ENCODE measurements at places on chromosomes 7 and 10.

GRCh38 chr7:3087243-3087755 is 43.6 kb upstream of the CARD11 start:
- DNase-seq, result no peak

DNA sequence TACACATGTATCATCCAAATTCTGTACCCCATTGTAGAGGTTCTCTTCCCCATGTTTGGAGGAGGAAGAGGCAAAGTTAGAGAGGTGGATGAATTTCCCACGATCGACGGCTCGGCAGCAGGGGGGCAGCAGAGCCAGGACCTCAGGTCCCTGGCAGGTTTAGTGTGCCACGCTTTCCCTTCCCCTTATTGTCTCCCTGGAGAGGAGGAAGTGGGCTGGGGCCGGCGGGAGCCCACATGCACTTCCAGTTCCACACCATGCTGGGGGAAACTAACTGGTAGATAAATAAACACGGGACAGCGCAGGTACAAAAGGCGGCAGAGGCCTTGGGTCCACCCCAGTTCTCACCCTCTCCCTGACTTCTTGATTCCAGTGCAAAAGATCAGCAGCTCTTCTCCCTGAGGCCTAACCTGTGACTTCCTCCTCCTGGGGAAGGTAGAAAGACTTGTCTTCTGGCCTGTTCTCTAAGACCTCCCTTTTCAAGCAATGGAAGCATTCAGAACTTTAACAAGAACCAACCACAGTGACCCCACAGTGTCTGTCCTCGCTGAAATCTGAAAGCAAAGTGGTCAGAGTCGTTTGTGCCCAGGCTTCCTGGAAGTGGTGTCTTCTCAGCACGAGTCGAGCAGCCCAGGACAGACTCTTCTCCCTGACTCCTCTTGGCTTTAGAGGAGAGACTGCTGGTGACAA is 30.5 kb upstream of the SRGN start:
- DNase-seq, result no peak

- DNase-seq, result no peak
These were observed 2.5 kb downstream of the CALN1 start for GRCh38 chr7:72409638-72410015.

GRCh38 chr10:79068203-79068561 is 584 bp upstream of the ZMIZ1 start:
- DNase-seq, result no peak

DNA sequence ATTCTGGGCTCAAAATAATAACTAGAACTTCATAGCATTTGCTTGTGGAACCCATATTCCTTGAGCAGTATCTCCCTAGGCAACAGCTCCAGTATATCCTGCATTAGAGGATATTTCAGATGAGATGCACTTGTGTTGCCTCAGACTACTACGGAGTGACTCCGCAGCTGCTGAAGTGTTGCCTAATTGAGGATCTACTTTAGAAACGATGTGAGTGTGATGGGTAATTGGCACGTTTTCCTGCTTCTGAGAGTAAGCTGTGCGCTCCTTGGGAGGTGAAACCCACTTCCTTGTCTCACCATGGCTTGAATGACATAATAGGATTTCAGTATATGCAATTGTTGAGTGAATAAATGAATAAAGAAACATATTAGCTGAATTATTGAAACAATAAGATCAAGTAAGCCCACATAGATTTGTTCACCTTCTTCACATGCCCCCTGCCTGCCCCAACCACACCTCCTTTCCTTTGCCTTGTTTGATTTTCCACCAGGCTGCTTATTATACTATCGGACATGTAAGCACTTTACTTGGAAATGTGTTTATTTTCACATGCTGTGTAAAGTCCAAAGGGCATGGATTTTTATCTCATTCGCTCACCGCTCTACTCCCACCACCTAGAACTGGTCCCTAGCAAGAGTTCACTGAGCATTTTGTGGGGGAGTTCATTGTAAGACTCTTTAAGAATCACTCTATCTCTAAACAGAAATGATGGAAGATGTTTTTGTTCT is 303.8 kb downstream of the KCNMA1 start:
- no peak for DNase-seq

- no peak for DNase-seq
These were observed at the start of gene HABP2 for GRCh38 chr10:113552701-113553100. TSS of gene HABP2 (plus strand) at chr10:113553053. CDS start at chr10:113553122, 69 bp downstream.

DNA sequence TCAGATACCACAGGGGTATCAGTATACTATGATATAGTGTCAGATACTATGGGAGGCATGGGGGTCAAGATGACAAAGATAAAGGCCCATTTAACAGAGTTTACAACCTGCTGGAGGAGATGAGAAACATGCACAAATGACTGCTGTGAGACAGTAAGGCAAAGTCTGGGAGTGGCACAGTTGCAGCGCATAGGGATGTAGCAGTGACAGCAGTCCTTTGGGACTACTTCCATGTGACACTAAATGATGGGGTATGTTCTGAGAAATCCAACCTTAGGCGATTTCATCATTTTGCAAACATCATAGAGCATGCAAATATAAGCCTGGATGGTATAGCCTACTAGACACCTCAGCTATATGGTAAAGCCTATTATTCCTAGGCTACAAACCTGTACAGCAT is 56.8 kb downstream of the CDK1 start:
- DNase-seq, result no peak

- DNase-seq, result no peak
These were observed 145.7 kb downstream of the C10orf105 start for GRCh38 chr10:71573562-71574518.

DNA sequence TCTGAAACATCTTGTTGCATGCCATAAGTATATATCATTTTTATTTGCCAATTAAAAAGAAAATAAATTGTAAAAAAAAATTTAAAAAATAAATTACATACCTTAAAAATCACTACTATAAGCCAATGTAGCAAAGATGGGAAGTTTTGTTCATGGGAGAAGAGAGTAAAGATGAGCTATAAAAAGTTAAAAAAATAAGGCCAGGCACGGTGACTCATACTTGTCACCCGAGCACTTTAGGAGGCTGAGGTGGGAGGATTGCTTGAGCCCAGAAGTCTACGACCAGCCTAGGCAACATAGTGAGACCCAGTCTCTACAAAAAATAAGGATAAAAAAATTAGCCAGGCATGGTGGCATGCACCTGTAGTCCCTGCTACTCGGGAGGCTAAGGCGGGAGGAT is 8.4 kb upstream of the STK32C start:
- DNase-seq, result no peak

DNA sequence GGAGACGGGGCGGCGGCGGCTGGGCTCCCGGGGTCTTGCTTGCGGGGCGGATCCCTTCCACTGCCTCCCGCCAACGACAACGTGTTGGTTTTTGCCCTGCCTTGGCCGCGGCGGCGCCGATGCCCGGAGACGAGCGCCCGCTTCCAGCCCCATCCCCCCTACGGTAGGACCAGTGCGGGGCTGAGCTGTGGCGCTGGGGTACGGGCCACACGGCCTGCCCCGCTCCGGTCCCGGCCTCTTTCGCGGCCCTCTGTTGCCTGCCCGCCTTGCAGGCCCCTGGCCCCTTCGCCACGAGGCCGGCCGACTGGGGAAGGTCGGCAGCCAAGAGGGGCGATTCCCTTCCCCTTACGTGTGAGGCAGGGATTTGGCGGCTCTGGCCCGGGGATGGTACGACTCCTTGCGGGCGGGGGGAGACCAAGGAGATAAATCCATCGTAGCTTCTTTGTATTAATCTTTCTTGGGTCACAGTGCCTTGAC is 488 bp downstream of the EIF4H start:
- no peak for DNase-seq

DNA sequence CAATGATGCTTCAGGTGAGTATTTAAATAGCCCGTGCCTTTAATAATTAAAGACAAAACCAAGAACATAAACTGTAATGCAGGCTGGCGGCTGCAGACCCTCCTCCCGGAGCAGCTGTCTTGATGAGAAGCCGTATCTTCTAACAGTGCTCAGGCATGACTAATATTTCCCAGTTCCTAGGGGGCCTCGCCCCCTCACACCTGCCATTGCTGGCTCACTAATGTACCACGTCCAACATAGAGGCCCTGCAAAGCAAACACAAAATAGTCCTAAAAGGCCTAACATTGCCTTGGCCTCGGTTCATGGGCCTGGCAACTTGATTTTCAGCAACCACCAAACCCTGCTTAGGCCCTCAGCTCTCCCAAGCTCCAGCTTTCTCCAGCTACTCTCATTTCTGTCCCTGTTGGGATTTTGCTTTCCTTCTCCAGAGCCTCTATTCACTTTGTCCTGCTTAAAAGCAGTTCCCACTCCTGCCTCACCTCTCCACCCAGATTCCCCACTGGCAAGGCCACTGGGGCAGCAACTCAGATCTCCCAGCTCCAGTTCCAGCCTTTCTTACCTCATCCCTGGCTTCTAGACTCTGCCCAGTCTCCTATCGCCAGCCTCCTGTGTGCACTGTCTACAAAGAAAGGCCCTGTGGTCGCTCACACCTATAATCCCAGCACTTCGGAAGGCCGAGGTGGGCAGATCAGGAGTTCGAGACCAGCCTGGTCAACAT is 16.2 kb downstream of the SORBS1 start:
- no peak for DNase-seq

DNA sequence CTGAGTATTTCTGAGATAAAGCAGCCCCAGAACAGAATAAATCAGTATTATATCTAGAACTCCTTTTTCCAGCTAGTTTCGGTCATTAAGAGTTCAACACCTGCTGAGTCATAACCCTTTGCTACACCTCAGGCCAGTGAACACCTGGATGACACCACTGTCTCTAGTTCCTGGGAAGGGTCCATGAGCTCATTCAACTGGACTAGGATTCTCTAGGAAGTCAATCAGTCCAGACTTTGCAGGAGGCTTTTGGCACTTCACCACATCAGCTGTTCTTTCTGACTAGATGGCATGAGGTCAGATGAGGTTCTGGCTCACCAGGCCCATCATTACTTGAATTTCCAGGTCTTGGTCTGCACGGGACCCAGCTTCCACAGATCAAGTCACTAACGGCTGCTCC is 11.7 kb downstream of the SLC39A12 start:
- DNase-seq, result no peak

GRCh38 chr10:24215603-24216002 is 6.7 kb downstream of the KIAA1217 start:
- no peak for DNase-seq

DNA sequence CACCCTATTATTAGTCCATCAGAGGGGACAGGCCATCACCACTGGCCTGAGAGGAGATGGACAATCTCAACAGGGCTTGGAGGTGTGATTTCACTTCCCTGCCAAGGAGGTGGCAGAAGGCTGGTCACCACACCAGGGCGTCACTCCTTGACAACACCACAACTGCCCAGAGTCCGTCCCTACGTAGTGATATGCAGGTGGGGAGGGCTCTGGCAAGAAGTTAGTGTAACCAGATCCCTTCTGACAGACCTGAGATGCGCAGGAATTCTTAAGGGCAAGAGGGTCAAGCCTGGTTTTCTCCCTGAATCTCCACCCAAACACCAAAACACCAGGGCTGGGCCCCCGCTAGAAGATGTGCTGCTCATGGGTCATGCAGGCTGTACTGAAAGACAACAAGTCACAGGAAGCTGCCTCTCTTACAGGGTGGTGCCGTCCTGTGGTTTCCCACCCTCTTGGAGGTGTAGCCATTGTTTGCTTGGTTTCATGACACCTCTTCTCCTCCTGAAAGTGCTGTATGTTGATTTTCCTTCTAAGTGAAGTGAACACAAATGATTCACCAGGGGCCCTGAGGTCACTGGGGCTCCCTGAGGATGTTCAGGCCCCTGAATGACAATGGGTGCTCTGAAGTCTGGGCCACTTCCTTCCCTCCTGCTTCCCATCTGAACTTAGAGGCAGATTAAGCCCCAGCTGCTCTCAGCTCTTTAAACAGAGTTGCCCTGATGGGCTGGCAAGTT is 27.1 kb downstream of the ATXN7L1 start:
- DNase-seq, result no peak

GRCh38 chr10:122461729-122462532 is 578 bp downstream of the HTRA1 start:
- no peak for DNase-seq

DNA sequence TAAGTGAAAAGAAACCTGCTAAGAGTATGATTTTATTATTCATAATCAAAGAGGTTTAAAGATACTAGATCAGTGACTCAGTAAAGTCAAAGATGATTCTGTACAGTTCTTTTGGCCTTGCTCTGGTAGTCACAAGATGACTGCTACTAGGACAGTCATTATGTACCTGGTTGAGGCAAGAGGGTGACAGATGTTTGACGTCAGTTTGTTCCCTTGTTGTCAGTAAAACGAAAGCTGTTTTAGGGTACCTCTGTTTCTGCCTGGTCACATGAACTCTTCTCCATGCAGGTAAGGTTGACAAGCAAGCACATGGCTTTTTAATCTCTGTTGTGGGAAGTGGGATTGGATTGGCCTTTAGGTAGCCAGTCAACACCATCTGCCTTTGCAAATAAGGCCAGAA is 308.0 kb downstream of the EXOC4 start:
- no peak for DNase-seq

DNA sequence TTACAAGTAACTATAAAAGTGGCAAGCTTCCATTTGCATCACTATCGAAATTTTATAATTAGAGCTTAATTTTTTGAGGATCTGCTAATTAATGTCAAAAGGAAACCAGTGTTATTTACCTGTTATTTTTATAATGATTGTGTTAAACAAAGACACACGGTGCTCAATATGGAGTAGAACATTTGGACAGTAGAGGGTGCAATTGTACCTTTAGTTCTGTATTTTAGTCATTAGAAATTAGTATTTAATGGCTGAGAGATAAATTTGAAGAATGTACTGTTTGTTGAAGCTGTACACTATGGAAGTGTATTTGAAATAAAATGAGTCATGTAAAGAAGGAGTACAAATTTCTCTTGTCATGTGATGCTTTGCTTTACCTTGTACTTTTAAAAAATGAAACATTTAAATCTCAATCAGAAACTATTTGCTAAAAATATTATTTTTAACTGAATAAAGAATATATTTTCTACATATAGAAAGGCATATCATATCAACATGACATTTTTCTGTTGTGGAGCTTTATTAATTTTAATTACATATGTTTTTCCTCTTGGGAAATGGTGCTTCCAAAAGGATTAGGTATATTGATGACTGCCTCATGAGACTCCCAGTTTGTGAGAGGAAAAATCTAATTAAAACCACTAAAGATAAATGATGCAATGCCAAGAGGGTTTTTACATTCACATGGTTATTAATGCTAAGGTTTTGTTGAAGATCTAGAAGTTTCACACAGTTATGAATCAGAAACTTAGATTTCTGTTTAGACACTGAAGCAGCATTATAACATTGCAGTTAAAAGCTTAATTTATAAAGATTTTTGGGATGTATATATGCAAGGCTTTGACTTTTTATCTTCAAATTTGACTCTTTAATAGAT is 10.4 kb upstream of the PRKG1 start:
- no peak for DNase-seq

DNA sequence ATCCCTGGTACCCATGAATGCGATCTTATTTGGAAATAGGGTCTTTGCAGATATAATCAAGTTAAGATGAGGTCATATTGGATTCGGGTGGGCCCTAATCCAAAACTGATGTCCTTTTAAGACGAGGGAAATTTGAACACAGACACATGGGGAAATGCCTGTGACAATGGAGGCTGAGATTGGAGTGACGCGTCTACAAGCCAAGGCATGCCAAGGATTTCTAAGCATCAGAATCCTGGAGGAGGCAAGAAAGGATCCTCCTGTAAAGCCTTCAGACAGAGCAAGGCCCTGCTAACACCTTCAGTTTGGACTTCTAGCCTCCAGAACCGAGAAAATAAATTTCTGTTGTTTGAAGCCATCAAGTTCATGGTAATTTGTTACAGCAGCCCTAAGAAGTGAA is 18.5 kb downstream of the PARP12 start:
- DNase-seq, result no peak

- DNase-seq, result no peak
These were observed 2.0 kb upstream of the RNF32 start for GRCh38 chr7:156638443-156639077.

GRCh38 chr7:7183838-7184463 is 1.6 kb downstream of the C1GALT1 start:
- DNase-seq, result no peak

GRCh38 chr10:92180399-92180798 is 110.5 kb downstream of the CPEB3 start:
- DNase-seq, result no peak

All from cerebellar nuclear complex (tissue), 1 donor.